ENCODE measurements at places on chromosomes 6 and 20.
A peak's percentile ranks its signal among the peaks of the same experiment; 100 is the strongest.

- no peak for DNase-seq
Observed at GRCh38 chr20:36929290-36929689, 22.2 kb downstream of the SAMHD1 start.

- peak; percentile 70 for DNase-seq
Observed at GRCh38 chr6:20403766-20404640, 2.3 kb downstream of the E2F3 start.

DNA sequence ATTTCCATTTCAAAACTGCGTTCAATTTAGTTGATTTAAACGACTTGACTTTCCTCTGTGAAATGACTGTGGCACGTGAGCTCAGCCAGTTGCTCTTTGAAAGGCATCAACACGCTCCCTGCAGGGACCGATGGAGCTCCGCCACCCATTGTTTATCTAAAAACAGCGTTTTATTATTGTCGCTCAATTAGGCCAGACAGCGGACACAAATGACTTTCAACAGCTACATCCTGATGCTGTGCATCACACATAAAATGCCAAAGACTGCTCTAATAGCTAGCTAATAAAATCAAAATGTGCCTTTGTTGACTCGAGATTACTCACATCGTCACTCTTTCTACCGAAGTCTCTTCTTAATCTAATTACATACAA is 332.5 kb downstream of the CD83 start:
- no peak for DNase-seq

DNA sequence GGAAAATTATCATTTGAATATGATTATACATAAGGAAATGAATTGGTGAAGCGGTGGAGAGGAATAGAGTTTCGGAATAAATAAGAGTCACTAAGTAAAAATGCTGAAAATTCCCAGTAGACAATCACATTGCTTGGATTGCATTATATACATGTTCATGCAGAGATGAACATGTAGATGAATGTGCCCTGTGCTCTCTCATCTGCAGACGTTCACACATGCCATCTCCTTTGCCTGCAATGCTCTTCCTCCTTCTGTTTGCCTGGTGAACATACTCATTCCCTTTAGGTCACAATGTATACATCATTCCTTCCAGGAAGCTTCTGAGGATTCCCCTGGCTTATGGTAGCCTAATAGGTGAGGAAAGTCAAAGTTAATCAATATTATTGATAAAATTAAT is 17.9 kb downstream of the DCDC2 start:
- no peak for DNase-seq

- DNase-seq: no peak
Observed at GRCh38 chr6:106119546-106119945, 33.4 kb downstream of the PRDM1 start.

DNA sequence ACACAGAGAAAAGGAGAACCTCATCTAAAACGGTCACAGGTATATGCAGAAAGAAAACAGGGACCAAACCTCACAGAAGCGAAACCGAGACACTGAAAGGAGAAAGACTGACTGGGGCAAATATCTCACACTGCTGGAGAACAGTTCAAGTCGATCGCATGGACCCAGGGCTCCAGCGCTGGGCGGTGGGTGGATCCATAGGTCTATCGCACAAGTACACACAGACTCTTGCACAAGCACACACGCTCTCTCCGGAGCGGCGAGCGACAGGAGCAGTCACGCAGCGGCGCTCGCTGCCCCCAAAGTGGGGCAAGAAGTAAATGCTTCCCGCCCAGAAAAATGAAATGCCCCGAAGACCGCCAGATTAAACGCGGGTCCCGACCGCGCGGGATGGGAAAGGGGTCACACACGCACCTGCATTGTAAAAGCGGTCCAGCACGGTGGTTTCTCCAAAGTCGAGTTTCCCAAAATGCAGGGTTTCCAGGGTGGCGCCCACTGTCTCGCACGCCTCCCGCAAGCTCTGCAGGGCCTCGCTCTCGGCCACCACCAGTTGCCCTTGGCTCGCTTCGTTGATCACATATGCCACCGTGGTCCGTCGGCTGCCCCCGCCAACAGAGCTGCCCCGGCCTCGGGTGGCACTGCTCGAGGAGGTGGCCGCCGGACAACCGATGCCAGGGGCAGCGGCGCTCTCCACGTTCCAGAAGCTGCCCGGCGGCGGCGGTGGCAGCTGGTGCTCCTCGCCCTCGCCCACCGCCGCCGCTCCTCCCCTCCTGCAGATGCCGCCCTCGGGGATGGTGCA is 782 bp downstream of the MAP3K5 start:
- DNase-seq: peak; percentile 26

- no peak for DNase-seq
Observed at GRCh38 chr20:50218987-50219435, 28.4 kb downstream of the CEBPB start.

DNA sequence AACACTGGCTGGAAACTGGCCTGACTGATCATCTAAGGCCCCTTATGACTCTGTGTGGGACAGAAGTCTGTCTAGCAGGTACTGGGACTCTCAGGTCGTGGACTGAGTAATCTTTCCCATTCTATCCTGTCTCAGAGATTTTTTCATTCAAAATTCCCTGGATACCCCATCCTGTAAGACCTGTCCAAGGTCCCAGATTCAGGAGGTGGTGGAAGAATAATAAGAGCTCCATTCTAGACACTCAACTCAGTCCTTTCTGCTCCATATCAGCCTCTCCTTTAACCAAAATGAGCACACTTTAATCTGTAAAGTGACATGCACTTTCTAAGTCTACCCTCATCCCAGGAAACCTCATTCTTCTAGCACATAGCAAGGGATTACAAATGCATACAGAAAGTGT is 82.5 kb upstream of the MRPS10 start:
- DNase-seq: no peak

All from activated T-cell treated with anti-CD3 and anti-CD28 coated beads for 24 hours (primary cell).